ENCODE measurements at places on chromosomes 1 and 21. TPM values are rescaled to one million over a fixed set of nuclear protein-coding genes. Genes with fewer than 3 reads are reported as not detected.

Gene EPHA2
- total RNA-seq, result 76.8 TPM

Gene GIPC2
- total RNA-seq, result 1.4 TPM

Gene CFAP107
- not detected for total RNA-seq

Gene PFKFB2
- total RNA-seq, result 5.5 TPM

Gene SLC6A17
- total RNA-seq, result 0.79 TPM

Gene BRDT
- not detected for total RNA-seq

Gene CRB1
- total RNA-seq, result 0.46 TPM
